SJSA1 (cell line): ENCODE measurements at places on chromosomes 2 and 18. TPM values are rescaled to one million over a fixed set of nuclear protein-coding genes. Genes with fewer than 3 reads are reported as not detected.

- no peak for DNase-seq
Observed at GRCh38 chr2:239726091-239726591, 299.0 kb downstream of the NDUFA10 start.

GRCh38 chr2:22110244-22110651 is 986.5 kb downstream of the TDRD15 start:
- DNase-seq, result no peak

- DNase-seq, result no peak
Observed at GRCh38 chr18:8358033-8358765, 251.0 kb upstream of the RAB12 start.

GRCh38 chr18:22307528-22307927 is 110.2 kb downstream of the CTAGE1 start:
- no peak for DNase-seq

DNA sequence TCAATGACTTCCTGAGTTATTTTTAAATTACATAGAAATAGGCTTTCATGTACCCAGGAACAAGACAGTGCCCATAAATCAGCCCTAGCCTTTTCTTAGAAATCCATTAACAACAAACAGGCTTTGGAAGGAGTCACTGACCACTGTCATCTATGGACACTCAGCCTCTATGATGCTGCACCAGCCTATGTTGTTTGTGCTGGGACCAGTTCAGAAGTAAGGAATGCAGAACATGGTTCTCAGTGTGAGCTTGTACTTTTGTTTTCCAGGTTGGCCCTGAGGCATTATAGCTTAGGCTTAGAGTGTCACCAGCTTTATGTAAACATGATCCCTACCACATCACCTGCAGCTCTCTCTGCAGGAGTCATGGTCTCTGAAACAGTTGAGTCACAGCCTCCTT is 335.7 kb upstream of the CDH7 start:
- no peak for DNase-seq

GRCh38 chr2:226683196-226683595 is 116.4 kb downstream of the IRS1 start:
- peak; percentile 73 for DNase-seq

DNA sequence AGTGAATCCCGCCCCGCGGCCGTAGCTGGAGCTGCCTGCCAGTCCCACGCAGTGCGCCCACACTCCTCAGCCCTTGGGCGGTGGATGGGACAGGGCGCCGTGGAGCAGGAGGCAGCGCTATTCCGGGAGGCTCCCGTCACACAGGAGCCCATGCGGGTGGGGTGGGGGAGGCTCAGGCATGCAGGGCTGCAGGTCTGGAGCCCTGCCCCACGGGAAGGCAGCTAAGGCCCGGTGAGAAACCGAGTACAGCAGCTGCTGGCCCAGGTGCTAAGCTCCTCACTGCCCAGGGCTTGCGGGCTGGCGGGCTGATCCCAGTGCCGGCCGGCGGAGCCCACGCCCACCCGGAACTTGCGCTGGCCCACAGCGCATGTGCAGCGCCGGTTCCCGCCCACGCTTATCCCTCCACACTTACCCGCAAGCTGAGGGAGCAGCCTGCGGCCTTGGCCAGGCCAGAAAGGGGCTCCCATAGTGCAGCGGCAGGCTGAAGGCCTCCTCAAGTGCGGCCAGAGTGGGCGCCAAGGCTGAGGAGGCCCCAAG is 1152.8 kb upstream of the CELF4 start:
- no peak for DNase-seq

DNA sequence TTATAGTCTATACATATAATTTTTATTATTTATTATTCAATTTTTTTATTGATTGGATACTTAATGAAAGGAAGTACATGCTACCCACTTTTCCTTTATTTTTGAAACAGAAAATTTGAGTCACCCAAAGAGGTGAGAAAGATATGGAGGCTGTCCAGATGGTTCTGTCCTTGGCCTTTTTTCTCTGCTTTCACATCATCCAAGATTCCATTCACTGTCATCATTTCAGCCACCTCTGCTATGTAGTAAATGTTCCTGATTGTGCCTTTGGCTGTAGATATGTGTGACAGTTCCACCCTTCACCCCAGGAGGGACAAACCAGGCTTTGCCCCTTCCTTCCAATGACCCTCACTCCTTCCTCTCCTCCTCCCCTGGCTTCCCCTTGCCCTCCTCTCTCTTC is 675.7 kb upstream of the ID2 start:
- no peak for DNase-seq

GRCh38 chr2:84276590-84277255 is 182.4 kb downstream of the SUCLG1 start:
- no peak for DNase-seq

DNA sequence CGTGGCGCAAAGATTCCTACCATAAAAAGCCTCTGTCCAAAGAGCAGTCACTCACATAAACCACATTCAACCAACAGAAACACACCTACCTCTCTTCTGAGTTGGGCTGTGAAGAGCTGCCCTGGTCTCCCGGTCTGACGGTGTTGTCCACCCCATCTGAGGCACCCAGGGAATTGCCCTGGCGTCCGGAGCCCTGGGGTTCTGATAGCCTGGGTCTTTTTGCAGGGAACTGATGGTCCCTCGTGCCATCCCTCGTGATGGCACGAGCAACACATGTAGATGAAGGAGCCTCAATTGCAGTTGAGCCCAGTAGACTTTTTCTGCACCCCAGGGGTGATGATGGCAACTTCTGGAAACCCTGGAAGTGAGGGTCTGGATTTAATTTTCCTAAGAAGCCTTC is 13.8 kb downstream of the HJURP start:
- DNase-seq, result no peak

- DNase-seq, result no peak
Observed at GRCh38 chr18:54830260-54830659, 2.0 kb downstream of the RAB27B start.

- no peak for DNase-seq
Observed at GRCh38 chr2:126981476-126981875, 82.8 kb downstream of the TEX51 start.

DNA sequence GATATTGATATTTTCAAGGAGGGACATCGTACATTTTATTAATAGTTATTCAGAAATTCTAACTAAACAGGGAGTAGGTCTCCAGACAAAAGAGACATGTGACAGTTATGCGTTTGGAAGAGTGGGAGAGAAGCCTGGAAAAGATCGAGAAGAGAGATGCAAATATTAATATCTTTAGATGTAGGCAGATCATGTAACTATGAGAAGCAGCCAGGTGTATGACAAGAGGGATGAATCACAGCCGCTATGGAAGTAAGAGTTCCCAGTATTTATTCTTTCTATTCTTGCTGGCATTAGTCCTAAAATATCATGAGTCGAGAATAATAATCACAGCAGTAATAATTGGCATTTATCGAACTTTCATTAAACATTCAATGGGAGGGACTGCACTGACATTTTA is 140.2 kb downstream of the CSRNP3 start:
- no peak for DNase-seq

- DNase-seq, result no peak
Observed at GRCh38 chr2:38159191-38159590, 83.2 kb upstream of the CYP1B1 start.

GRCh38 chr2:204293884-204294747 is 251.2 kb upstream of the PARD3B start:
- DNase-seq, result no peak

DNA sequence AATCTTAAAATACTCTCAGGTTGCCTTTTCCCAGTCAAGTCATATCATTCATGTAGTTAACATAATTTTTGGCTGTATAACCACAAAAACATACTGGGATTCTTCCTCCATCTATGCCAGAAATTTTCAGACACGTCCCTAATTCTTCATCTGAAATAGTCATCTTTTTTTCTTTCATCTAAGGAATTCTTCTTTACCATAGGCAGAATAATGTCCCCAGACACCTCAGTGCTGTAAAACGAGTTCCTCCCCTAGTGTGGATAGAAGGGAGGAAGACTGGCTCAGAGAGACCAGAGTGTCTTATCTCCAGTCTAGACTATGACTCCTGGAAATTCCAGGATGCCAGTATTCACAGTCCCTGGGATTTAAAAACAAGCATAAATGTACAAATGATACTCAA is 127.8 kb downstream of the MREG start:
- DNase-seq, result no peak

GRCh38 chr2:152222975-152223637 is 47.5 kb upstream of the STAM2 start:
- peak; percentile 83 for DNase-seq

DNA sequence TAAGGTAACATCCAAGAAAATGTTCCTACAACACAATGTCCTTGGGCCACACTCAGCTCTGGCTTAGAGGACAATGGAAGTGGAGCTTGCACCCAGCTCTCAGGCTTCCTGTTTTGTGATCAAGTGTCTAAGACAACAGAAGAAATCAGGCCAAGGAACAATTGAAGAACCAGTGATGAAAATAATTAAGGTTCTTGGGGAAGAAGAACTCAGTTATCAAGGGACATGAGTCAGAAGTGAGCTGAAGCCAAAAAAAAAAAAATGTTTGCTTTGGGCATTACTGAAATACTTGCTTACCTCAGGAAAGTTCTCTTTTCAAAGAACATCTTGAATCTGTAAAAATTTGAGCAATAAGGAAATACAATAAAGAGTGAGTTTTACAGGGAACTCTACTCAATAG is 299.0 kb downstream of the FBXO15 start:
- peak; percentile 14 for DNase-seq

DNA sequence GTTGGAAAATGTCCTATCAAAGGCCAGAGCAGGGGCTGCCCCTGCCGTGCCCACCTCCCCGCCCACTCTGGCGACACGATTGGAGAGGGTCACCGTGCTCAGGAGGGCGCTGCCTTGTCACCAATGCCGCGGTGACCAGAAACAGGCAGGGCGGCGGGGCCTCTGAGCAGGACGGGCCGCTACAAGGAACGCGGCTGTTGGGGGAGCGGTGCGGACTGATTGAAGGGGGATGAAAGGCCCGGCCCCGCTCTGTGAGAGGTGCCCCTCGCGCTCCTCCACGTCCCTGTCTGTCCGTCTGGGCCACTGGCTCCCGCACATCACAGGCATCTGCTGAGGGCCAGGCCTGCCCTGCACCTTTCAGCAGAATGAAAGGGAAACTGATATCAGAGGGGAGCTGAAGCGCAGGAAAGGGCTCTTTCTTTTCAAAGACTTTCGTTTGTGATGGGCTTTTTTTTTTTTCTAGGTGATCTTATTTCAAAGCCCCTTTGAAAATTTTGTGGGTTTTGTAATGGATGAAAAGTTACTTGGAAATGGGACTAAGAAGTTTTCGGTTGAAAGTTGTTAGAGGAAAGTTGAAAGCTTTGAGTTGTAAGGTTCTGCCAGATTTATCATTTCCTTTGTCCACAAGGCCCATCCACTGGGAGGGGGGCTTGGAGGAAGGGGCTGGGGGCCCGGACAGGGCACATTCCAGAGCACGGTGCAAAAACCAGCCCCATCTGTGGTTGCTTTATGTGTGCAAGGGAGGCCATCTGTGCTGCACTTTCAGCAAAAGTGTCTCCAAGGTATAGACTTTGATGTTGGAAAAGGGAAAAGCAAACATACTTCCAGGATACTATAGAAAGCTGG is 244.2 kb downstream of the KLHL29 start:
- DNase-seq, result no peak

DNA sequence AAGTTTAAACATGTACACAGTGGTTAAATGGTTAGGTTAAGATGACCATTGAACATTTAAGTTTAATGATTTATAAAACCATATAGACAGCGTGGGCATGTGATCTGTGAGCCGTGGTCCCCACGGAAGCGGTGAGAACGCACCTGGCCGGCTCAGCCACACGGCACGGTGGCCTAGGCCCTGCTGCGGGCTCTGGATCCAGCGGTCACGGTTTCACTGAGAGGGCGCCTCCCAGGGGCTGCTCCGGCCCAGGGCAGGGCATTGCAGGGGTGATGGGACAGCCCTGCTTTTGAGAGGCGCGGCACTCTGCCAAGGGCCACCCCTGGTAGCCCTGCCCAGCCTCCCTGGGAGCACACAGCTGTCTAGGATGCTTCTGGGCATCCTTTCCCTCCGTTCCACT is 124.9 kb downstream of the RGPD3 start:
- DNase-seq, result no peak

DNA sequence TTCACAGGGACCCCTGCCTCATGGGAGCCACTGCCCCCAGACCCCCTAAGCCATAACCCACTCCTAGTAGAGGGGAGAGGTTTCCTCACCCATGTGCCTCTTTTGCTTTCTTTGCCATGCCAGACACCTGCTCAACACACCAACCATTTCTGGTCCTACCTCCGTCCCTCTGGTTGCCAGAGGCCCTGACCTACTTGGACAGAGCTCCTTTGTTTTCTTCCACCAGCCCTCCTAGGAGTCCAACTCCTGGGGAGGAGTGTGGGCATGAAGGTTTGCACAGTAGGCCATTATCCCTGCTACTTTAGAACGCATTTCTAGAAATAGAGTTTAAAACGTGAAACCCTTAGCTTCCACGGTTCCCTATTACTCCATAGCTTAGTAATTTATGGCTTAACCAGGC is 76.6 kb upstream of the FAM237A start:
- no peak for DNase-seq

DNA sequence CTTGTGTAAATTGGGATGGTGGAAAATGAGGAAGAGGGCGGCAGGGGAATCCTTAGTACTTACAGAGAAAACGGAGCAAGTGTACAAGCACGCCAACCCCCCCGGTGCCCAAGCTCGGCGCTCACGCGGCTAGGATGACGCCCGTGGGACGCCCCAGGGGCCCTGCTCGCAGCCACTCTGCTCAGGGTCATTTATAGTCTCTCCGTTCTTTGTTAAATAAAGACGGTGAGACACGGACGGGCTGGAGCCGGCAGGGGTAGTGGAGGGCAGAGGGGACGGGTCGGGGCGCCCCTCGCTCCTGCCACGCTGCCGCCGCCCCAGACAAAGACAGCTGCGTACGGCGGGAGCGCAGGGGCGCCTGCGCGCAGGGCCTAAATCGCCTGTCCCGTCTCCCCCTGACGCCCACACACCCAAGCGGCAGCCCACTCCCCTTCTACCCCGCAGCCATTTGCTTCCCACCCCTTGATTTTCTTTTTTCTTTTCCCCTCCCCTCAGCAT is 37.8 kb downstream of the PCBP1 start:
- peak; percentile 72 for DNase-seq

CFAP65 gene
- not detected in 2 replicates for total RNA-seq

CABLES1 gene
- total RNA-seq, result 3.2 and 5.1 TPM in 2 replicates

CCDC93 gene
- total RNA-seq, result 10.1 and 15.2 TPM in 2 replicates

SLC8A1 gene
- 17.6 and 20.1 TPM in 2 replicates for total RNA-seq

NYAP2 gene
- not detected in 2 replicates for total RNA-seq

PPIL3 gene
- total RNA-seq, result 20.8 and 30.4 TPM in 2 replicates

MORN2 gene
- 33.1 and 35.3 TPM in 2 replicates for total RNA-seq

FSHR gene
- total RNA-seq, result not detected in 2 replicates
